ENCODE measurements at places on chromosomes 1 and 21.

DNA sequence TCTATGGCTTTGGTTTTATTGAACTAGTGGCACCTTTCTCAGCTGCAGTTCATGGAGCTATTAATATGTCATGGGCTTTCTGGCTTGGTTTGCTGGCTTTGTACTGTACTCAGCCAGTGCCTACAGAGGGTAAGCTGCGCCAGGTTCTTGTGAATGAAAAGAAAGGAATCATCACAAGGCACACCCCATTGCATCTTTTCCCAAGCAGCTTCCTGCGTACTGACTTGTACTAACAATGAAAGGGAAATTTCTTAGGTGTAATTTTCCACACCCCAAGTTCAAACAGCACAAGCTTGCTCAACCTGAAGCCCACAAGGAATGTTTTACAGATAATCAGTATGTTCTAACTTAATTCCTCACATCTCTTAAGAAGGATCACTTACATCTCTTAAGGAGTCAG is 78.0 kb upstream of the TNFSF18 start:
- DNase-seq: no peak

- no peak for DNase-seq
These were observed 215.9 kb downstream of the TOMM20 start for GRCh38 chr1:234912548-234913277.

- no peak for DNase-seq
These were observed 3.2 kb upstream of the PLEKHG5 start for GRCh38 chr1:6494627-6495026.

GRCh38 chr1:11335417-11336056 is 62.5 kb downstream of the UBIAD1 start:
- no peak for DNase-seq

- DNase-seq: no peak
These were observed 77.7 kb downstream of the ODF2L start for GRCh38 chr1:86318436-86318835.

DNA sequence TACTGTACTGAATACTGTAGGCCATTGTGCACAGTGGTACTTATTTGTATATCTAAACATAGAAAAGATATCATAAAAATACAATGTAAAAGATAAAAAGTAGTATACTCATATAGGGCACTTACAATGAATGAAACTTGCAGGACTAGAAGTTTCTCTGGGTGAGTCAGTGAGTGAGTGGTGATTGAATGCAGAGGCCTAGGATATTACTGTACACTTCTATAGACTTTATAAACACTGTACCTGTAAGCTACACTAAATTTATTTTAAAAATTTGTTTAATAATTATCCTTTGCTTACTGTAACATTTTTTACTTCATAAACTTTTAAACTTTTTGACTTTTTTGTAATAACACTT is 82.5 kb downstream of the FGGY start:
- DNase-seq: no peak

DNA sequence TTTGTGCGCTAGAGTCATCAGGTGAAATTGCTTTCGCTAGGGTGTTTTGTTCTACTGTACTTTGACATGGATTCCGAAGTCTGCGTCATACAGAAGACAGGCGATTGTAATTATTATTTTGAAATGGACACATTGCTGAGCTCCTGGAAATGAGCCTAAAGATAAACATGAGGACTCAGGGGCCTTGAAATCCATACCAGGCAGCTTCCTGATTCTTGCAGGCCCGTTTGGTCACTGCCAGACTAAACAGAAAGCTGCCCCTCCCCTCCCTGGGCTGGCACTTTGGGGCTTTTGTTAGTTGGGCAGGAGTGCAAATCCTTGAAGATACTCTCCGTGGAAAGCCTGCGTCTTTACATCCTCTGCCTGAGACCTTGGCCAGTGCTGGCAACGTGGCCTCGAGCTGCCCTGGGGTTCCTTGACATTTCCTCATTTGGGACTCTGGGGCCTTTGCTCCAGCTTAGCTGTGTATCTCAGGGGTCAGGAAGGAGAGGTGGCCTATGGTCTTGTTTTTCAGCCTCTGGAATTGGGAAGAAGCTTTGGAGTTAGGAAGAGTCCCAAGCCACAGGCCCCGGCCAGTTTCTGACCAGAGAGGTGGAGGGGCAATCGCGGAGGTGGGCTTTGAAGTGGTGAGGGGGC is 26.9 kb upstream of the KCNE2 start:
- no peak for DNase-seq

DNA sequence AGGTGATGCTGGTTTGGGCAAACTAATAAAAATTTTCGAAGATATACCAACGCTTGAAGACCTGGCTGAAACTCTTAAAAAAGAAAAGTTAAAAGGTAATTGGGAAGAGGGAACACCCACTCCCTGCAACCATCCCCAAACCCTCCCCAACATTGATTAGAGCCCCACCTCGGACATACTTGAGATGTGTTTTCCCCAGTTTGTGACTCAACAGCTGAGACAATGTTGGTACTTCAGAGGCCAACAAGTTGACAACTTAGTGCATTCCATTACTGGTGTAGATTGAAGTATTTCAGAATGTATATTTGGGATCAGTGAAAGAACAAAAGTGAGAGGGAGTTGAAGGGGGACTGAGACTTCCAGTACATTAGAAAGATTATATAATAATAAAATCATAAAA is 5.1 kb downstream of the IFI16 start:
- DNase-seq: no peak

DNA sequence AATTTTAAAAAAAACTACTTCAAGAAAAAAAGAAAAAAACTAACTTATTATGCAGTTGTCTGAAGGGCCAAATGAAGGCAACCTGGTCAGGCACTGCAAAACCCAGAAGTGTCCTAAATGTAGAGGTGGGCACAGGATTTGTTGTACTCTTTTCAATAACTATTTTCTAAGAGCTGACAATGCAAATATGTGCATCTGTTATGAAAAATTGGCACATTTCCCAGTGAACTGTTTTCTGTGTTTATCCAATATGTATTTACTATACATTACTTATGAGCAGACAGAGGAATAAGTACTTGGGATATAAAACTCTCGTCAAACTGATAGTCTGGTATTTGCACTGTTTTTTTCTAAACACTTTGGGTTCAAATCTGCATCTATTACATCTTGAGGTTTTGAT is 188.0 kb upstream of the C21orf91 start:
- DNase-seq: no peak

Measured in T follicular helper cell (primary cell).